Progenitor cell of endocrine pancreas (in vitro differentiated cells): ENCODE measurements at places on chromosomes 6 and 20. TPM values are rescaled to one million over a fixed set of nuclear protein-coding genes. Genes with fewer than 3 reads are reported as not detected.

PSORS1C2 gene
- not detected in 2 replicates for total RNA-seq

SPTLC3 gene
- 42.7 and 52.2 TPM in 2 replicates for total RNA-seq

CCDC28A gene
- total RNA-seq, result 9.4 TPM in 2 replicates

EMILIN3 gene
- total RNA-seq, result 0.96 and 1.3 TPM in 2 replicates

WFDC2 gene
- total RNA-seq, result 161 and 188 TPM in 2 replicates

OOEP gene
- total RNA-seq, result not detected in 2 replicates

ZSCAN23 gene
- 21.4 and 22.6 TPM in 2 replicates for total RNA-seq

ULBP1 gene
- 0.60 and 0.64 TPM in 2 replicates for total RNA-seq

TMEM217 gene
- 1.4 and 2.5 TPM in 2 replicates for total RNA-seq

ENPP4 gene
- 11.5 and 11.9 TPM in 2 replicates for total RNA-seq

TUBB1 gene
- total RNA-seq, result 0.16 and 0.19 TPM in 2 replicates

FOXA2 gene
- 124 and 141 TPM in 2 replicates for total RNA-seq

DOK5 gene
- 0.24 and 0.33 TPM in 2 replicates for total RNA-seq

C20orf202 gene
- total RNA-seq, result 0.26 and 0.27 TPM in 2 replicates

SMIM28 gene
- not detected in 2 replicates for total RNA-seq

C20orf141 gene
- total RNA-seq, result not detected in 2 replicates

CST5 gene
- total RNA-seq, result not detected in 2 replicates

REM1 gene
- not detected in 2 replicates for total RNA-seq

STMND1 gene
- total RNA-seq, result 0.13 and 0.22 TPM in 2 replicates

SYTL3 gene
- 1.6 and 2.1 TPM in 2 replicates for total RNA-seq

AVP gene
- not detected in 2 replicates for total RNA-seq

ACTL10 gene
- 0.36 and 0.38 TPM in 2 replicates for total RNA-seq

ADAM33 gene
- total RNA-seq, result 0.47 and 0.67 TPM in 2 replicates
